Stimulated activated CD4-positive, alpha-beta T cell treated with anti-CD3 and anti-CD28 coated beads, Interleukin-12 subunit alpha, Interleukin-12 subunit beta, amount 100 ng/mL, for 24 hours (primary cell): ENCODE measurements at places on chromosomes 11 and 22.

DNA sequence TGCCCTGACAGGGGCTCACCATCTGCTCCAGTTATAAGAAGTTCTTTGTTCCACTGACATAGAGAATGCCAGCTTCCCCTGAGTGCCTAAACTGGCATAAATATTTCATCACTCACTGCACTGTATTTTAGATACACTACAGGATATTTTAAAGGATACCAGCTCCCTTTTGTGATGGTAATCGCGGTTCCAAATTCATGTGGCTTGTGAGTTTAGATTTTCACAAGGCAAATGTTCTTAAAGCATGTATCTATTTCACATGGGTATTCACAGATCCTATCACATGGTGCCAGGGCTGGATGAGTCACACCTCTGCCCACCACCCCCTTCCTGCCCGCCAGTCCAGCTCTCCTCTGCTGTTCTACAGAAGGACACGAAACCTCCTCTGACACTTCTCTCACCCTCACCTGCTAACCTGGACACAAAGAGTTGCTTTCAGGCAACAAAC lies 105.5 kb downstream of the KCNC1 start:
- DNase-seq, result no peak

- no peak for DNase-seq
Observed at GRCh38 chr11:12793506-12793905, 119.3 kb downstream of the TEAD1 start.

DNA sequence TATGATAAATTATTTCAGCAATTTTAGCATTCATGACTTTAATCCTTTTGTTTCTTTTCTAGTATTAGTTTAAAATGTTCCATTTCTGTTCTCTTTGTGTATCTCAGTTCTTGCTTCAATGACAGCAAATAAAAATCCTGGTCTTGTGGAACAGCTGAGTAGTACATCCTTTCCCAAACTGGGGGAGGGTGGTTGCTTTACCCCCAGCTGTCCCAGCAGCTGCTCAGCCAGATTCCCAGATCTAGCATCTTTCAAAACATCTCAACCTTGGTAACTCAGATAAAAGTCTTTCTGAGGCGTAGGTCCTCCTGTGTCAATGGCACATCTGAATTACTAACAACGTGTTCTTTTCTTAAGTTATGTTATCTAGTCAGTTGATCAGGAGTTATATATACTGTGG lies 72.2 kb upstream of the GRK2 start:
- DNase-seq, result no peak

DNA sequence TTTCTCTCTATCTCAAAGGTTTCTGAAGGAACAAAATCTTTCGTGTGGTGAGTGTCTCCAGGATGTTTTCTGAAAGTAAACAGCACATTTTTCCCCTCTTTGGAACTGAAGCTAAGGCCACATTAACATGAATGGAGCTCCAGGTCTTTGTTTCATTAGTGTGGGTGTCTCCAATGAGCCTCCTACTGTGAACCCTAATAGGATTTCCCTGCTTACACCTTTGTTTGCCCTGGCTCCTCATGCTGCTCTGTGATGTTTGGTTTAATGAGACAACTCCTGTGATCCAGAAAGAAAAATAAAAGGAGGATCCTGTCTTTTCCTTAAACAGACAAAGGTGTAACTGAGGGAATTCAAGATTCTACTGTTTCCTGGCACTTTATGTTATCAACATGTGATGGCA lies 76.9 kb upstream of the SLC6A5 start:
- no peak for DNase-seq

- DNase-seq, result no peak
Observed at GRCh38 chr11:128594226-128594625, 6.9 kb upstream of the ETS1 start.

DNA sequence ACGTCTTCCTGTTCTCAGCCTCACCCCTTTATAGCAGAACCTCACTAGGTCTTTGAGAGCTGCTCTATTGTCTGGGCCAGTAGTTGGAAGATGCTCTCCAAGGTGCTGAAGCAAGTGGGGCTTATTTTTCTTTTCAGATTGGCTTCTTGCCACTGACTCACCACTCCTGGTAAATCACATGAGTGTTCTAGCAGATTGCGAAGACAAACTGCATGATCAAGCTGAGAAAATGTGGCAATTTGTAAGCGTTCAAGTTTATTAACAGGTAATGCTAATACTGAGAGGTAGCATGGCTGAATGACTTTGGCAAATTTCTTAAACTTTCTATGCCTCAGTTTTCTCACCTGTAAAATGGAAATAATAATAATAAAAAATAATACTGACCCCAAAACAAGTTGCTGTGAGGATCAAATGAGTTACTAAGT lies 59.2 kb downstream of the CACNG2 start:
- no peak for DNase-seq

DNA sequence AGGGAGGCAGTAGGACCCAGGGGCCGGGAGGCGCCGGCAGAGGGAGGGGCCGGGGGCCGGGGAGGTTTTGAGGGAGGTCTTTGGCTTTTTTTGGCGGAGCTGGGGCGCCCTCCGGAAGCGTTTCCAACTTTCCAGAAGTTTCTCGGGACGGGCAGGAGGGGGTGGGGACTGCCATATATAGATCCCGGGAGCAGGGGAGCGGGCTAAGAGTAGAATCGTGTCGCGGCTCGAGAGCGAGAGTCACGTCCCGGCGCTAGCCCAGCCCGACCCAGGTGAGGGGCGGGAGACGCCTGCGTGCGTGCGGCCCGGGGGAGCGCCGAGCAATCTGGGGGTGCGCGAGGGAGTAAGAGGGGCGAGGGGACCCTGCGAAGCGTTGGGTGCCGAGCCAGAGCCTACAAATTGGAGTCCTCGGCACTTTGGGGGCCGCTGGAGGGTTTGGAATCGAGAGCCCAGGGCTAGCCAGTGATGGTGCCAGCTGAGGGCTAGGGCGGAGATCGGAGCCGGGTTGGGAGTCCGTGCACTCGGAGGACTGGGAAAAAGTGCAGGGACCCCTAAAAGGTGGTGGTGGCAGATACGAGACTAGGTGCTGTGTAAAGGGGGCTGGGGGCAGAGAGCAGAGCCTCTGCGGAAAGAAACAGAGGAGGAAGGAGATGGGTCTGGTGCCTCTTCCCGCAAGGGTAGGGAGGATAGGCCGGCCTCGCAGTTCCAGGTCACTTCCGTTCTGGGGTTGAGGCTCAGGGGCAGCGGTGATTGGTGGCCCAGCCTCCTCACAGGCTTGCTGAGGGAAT lies at the start of gene SERPINH1:
Gene SERPINH1, plus strand, starts transcription at position 206 of the 788 bp plus-strand sequence. CDS start 4,097 bp downstream, outside the sequence.
- DNase-seq, result peak; percentile 72

DNA sequence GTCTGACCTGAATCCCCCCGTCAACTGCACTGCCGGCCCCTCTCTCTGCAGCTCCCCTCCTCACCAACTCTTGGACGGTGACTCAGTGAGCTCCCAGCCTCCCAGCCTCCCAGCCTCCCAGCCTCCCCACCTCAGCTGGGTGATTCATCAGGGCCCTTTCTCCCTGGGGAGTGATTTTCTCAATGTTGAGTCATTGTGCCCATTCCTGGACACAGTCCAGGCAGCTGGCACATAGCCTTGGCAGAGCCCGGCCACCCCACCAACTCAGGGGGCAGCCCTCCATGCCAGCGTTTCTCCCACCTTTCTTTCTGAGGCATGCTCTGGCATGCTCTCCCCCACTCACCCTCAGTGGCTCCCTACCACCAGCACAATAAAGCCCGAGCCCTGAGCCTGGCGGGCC lies 30.7 kb downstream of the PDE2A start:
- DNase-seq, result no peak

DNA sequence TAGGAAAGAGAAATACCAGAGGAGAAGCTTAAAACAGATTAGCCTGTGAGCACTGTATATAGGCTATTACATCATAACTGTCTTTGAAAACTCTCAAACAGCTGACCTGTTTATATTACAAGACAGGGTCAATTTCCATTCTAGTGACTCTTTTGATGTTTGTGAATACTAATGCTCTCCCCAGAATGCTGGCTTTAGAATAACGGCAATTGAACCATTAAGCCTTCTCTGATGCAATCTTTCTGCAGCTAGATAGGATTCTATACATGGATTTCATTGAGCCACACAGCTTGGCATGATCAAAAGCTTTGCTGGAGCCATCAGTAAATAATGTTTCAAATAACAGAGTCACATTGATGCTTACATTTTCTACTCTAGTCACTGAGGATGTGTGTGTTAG lies 122.7 kb upstream of the FAT3 start:
- DNase-seq, result no peak

DNA sequence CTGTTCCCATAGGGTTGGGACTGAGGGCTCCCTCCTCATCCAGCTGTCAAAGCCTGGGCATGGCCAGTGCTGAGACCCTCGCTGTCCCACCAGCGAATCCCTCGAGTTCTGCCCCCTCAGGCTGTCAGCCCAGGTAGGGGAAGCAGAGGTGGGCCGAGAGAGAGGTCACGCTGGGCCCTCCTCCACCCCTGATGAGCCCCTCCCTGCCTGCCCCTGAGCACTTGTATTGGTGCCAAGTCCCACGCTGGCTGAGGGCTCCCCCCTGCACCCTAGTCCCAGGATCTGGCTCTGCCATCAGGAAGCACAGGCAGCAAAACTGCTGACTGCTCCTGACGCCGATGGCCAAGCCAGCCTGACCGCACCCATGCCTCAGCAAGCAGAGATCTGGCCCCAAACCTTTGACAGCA lies 3.3 kb downstream of the PRR33 start:
- no peak for DNase-seq

- no peak for DNase-seq
Observed at GRCh38 chr22:29756341-29756740, 10.5 kb downstream of the ZMAT5 start.
